CD14-positive monocyte (primary cell): ENCODE measurements at places on chromosomes 2 and 18.

DNA sequence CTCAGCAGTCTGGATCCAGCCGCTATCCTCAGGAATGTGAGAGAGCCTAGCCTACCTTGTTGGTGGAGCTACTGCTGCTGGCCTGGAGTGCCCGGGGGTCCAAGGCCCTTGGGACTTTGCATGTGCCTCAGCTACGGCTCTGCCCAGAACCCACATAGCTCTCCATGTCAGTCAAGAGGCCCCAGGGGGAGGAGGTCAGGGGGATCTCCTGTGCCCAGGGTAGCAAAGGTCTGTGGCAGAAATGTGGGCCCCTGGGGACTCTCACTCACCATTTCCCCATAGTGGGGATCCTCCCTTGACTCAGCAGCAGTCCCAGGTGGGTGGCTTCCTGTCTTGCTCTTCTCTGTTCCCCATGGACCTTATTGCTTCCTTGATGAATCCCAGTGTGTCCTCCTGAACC is 342.7 kb upstream of the CHAC2 start:
- no peak for DNase-seq

DNA sequence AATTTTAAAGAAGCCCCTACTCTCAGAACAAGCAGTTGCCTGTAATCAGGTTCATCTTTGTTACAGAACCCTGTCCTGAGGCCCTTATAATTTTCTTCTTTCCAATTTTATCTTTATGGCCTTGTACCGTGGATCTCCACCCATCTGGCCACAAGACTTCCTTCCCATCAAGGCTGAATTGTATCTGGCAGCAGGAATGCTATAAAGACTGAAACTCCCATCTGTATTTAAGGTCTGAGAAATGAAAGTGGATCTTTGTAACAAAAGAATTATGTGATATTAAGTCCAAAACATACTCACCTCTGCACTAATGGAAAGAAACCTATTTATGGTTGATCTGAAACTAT is 91.8 kb downstream of the METTL8 start:
- no peak for DNase-seq

- DNase-seq, result peak; percentile 70
These were observed 40.9 kb upstream of the ASPRV1 start for GRCh38 chr2:70002241-70002899.

DNA sequence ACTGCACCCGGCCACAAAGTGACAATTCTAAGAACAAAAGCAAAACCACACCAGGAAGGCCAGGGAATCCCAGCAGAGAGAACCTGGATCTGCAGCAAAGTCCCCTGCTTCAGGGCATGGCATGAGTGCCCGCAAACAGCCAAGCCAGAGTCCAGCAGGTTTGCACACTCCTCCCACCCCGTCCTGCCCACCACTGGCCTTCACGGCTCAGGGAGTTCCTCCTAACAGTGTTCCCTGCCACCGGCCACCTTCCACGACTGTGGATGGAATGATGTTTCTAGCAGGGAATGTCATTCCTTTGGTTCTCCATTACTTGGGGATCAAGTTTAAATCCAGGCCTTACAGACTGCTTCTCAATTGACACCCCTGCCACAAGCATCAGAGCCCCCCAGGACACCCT is 42.0 kb upstream of the B3GNT7 start:
- no peak for DNase-seq

DNA sequence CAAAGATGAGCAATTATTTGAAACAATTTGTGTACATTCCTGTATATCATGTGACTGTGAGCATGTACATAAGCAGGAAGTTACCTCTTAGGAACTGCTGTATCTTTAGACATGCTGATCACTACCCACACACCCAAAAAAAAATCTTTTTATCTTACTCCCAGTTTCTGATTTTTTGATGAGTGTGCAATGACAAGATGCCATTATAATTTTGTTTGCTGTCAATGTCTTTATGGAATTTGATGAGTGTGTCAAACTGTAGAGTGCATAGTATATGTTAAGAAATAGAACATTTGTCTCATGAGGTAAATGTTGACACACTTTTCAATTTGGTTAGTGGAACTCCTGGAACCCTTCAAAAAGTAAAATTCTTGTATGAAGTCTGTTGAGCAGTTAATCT is 84.0 kb upstream of the TMEFF2 start:
- no peak for DNase-seq

DNA sequence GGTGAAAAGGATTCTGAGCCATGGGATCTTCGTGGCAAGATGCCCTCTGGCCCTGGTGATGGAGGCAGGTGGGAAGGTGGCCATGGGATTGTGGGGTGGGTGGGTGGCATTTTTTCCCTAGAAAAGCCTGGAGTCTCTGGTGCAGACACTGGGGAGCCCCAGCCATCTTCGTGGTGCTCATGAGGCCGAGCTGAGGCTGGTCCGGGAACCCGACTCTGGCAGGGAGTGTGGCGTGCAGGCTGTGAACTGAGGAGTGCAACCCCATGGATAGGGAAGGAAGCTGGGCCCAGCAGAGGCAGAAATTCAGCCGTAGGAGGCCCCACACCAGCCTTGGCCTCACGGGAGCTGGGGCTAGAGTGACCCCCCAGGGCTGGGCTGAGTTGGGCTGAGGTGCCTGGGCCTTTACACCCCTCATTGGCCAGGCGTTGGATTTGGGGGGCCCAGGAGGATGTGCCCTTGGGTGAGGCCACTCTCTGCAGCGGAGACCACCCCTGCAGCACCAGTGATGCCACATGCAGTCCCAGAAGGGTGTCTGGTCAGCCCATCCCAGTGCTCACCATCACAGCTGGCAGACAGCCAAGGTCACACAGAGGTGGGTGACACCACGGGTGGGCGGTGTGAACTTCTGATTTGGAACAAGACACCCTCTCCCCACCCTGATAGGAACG is 115.6 kb upstream of the HDAC4 start:
- no peak for DNase-seq

DNA sequence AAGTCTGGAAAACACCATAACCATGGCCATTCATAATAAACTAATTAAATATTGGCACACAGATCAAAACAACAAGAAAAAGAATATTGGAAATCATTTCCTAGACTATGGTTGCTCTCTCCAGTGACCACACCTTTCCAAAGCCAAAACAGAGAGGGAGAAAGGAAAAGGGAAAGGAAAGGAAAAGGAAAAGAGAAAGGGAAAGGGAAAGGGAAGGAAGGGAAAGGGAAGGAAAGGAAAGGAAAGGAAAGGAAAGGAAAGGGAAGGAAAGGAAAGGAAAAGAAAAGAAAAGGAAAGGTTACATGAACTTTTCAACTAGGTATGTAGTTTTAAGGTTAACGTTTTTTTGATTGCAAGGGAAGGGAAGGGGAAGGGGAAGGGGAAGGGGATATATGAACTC is 360.5 kb upstream of the SLC39A10 start:
- no peak for DNase-seq

DNA sequence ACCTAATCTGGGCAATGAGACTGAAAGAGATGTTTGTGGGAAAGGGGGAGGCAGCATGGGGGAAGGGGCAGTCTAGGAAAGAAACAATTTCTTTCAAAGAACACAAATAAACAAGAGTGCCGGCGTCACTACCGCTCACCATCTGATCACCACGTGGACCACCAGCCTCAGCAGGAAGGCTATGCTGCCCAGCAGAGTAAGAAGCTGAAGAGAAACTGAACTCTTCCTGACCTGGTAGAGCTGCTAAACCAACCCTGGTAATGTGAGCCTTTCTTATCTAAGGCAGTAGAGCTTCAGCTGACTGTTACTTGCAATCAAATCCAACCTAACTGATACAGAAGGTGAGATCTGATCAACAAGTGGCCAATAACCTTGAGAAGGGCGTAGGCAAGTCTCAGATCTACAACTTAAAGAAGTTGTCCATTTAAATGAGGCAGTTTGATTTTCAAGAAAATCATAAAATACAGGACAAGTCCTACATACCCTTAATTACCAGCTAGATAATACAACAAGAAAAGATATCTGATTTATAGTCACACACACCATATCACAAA is 44.2 kb upstream of the SPTBN1 start:
- no peak for DNase-seq

GRCh38 chr2:150142561-150142960 is 344.9 kb downstream of the RND3 start:
- DNase-seq, result no peak

DNA sequence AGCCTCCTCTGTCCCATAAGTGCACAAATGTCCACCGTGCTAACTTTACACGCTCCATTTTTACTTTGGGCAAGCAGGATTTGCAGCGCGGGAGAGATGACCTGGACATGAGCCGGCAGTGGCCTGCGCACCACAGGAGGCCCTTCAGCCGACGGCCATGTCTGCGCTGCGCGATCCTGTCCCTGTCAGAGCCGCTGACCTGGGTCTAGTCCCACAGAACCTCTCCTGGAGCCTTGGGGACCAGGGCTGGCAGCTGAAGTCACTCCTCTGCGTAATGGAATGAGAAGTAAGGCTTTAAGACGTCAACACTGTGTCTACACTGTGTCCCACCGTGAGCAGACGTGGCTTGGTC is 29.6 kb downstream of the ADI1 start:
- no peak for DNase-seq

- no peak for DNase-seq
These were observed 192.8 kb downstream of the MTX2 start for GRCh38 chr2:176461809-176462670.

- DNase-seq, result no peak
These were observed 10.0 kb downstream of the SPEG start for GRCh38 chr2:219444566-219445091.

DNA sequence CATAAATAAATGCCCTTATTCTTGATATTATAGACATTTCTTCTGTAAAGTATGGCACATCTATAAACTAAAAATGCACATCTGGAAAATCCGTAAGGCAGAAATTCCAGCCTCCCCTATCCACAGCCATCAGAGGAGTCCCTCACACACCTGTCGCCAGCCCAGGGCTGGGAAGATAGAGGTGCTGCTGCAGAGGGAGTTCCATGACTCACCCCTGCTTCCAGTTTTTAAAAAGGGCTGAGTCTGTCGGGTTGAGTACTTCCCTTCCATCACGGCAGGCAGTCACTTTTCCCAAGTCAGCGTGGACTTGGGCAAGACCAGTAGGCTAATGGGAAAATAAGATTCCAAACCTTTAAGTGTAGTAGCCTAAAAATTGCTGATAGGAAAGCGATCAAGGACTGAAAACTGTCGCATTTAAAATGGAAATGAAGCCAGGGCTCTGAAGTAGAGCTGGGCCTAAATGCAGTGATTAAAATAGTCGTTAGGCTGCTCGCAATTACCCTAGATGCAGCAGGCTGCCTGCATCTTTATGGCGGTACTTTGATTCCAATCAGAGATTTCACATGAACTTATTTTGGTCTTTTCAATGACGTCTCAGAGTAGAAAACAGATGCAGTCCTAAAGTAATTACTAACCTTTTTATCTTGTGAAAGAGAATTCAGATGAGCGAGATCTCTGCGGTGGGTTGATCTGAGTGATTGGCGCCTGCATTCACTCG is 280.5 kb downstream of the AGAP1 start:
- DNase-seq, result no peak

DNA sequence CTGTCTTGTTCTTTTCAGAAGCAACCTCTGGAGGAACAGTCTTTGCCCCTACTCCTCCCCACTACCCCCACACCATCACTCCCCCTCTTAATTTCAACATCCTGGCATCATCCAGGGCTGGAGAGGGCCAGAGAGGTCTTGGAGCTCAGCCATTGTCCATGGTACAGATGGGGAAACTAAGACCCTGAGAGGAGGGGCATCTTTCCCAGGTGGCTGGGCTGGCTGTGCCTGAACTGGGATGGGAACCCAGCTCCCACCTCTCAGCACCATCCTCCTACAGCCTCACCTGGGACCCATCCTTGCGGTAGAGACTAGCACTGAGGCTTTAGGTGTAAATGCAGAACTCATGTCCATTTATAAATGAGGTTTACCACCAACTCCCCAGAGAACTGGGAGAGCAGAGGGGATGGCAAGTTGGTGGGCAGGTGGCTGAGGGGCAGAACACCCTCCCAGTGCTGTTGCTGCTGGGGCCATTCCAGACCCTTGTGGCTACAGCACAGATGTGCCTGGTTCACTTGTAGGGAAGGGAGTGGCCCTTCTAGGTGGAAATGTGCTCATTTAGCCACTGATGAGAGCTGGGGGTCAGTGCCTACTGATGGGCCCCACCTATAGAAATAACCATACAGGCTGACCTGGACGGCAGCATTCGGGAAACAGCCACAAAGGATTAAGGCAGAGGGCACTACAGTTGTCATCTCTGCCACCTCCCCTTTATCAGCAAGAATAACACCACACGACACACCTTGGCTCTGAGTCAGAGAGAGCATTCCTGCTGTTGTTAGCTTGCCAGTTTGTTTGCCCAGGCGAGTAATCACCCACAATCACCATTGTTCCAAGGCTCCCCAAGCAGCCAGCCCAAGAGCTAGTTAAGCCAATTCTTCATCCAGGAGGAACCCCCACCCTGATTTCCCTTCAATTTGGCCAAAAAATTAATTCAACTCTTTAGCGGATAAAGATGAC is 2.1 kb downstream of the MLPH start:
- DNase-seq, result no peak

DNA sequence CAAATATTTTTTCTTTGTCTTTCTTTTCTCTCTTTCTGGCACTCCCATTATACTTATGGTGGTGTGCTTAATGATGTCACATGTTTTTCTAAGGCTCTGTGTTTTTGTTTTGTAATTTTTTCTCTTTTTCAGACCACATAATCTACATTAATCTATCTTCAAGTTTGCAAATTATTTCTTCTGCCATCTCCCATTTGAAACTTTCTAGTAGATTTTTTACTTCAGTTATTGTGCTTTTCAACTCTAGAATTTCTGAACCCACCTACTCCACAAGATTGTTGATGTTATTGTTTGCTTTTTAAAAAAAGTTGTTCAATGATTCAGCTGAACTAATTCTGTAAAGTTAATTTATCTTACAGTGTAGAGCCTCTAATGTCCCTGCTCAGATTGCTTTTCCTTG is 121.4 kb downstream of the SCN3A start:
- no peak for DNase-seq

GRCh38 chr2:113221846-113222245 is 48.1 kb downstream of the PSD4 start:
- no peak for DNase-seq

DNA sequence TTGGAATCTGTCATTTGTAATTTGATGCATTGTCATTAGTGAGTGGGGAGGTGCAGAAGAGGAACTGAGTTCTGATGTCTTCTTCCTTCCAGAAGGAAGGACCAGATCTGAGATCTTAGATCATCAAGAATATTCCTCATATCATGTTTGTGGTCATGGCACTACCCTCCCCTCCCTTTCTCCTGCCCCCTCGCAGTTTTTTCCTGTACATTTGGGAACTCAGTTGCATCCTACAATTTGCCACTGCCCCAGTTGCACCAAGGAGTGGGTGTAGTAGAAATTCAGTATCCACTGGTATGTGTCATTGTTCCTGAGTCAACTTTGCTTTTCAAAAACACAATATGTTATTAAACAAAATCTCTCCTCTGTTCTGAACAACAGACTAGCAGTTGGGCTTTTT is 26.6 kb upstream of the ACVR1 start:
- no peak for DNase-seq

GRCh38 chr18:36461551-36461987 is 164.1 kb downstream of the FHOD3 start:
- no peak for DNase-seq

DNA sequence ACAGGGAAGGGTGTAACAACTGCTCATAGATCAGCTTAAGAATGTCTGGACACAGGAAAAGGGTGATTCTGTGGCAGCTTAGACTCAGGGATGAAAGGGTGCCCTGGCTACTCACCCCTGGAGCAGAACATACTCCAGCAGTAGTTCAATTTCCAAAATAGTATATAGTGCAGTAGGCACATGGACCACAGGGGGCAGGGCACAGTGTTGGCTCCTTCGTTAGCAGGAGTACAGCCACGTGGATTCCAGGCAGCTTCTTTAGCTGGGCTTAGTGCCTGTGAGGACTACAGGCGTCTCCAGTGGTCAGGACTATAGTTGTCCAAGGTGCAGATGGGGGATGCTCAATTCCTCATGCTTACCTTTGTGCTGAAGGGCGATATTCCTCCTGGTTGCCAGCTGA is 277.5 kb upstream of the DDX18 start:
- DNase-seq, result no peak
